ENCODE measurements at places on chromosomes 5 and 9. TPM values are rescaled to one million over a fixed set of nuclear protein-coding genes. Genes with fewer than 3 reads are reported as not detected.

DNA sequence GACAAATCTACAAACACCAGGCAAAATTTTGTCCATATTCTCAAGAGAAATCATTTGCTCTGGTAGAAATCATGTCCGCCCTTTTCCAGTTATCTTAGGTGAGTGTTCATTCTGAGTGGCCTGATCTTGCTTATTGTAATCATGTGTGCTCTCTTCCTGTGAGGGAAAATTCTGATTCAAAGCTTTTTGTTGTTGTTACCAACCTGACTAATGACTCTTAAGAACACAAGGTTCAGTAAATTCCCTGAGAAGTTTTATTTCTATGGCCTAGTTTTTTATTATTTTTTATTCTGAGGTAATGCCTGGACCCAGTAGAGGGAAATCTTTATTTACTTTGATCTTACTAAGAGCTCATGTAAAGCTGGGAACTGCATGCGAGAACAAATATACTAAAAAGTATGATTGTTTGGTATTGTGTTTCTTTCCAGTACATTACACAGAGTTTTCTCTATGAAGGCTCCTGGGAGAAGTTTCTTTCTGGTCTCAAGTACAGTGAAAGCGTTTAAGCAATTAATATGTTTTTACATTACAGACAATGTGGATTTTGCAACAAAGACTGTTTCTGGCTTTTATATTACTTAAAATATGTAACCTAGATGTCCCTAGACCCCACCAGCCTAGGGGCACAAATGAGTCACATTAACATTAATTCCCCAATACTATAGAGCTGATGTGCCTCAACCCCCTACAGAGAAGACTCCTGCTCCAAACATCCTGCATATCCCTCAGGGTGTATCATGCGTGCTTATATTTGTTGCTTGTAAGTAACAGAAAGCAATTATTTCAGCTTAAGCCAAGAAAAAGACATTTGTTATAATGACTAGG, 138.1 kb downstream of the TMEM167A start:
- no peak for DNase-seq

GRCh38 chr5:132812123-132812765, 858 bp upstream of the SOWAHA start:
- DNase-seq: no peak

Gene PLK2
- total RNA-seq: 310 TPM

Gene GDF9
- 0.30 TPM for total RNA-seq

Gene STOML2
- total RNA-seq: 71.4 TPM

Data from ovary (tissue), 10 donors.